ENCODE measurements at places on chromosomes 16 and 17.

GRCh38 chr16:1159973-1160772 lies 7.3 kb downstream of the CACNA1H start:
- DNase-seq: no peak

- DNase-seq: no peak
Measured at GRCh38 chr16:79707876-79708275, 107.3 kb upstream of the MAF start.

GRCh38 chr17:27634026-27634335 lies 3.0 kb downstream of the LGALS9 start:
- no peak for DNase-seq

DNA sequence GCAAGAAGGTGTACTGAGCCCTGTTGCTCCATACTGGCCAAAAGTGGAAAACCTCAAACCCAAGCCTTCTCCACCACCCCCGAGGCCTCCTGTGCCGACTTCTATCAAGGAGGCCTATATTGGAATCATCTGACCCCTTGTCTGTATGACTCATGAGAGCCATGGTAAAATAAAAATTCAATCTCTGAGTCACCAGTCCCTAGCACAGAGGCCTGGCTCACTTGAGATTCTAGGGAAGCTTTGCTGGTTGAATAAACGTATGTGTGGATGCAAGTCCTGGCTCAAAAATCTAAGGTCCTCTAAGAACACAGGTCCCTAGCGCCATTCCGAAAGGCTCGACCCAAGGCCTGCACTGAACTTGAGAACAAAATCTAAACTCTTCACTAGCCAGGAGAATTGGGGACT lies 15.0 kb downstream of the NSMCE1 start:
- no peak for DNase-seq

- no peak for DNase-seq
Measured at GRCh38 chr16:47320546-47321310, 140.1 kb downstream of the ITFG1 start.

GRCh38 chr16:51607201-51607651 lies 456.2 kb upstream of the SALL1 start:
- DNase-seq: no peak

GRCh38 chr17:78412403-78412802 lies 34.0 kb downstream of the PGS1 start:
- DNase-seq: peak; percentile 36

- DNase-seq: no peak
Measured at GRCh38 chr17:67043283-67043682, 1.1 kb upstream of the CACNG1 start.

DNA sequence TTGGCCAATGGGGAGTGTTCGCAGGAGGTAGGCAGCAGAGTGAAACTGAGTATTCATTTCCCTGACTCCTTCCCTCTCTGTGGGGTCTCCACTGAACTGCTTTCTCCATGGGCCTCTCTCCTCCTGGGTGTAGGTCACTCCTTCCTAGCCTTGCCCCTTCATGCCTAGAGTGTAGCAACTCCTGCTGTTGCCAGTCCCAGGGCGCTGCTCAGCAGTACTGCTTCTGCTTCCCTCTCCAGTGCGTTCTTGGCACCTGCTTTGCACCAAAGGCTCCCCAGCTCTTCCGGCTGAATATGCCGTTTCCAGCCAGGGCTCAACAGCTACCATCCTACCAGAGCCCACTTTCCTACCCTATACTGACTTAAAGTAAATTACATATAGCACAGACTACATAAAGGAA lies 92.2 kb downstream of the MAF start:
- no peak for DNase-seq

DNA sequence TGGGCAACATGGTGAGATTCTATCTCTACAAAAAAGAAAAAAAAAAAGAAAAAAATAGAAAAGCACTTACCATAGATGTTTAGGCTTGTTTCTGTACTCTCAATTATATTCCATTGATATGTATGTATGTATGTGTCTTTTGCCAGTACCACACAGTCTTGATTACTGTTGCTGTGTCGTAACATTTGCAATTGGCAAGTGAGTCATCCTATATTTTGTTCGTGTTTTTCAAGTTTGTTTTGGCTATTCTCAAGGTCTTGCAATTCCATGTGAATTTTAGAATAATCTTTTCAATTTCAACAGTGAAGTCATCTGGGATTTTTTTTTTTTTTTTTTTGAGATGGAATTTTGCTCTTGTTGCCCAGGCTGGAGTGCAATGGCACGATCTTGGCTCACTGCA lies 19.3 kb downstream of the SPECC1 start:
- DNase-seq: no peak

GRCh38 chr17:63542942-63543821 lies 7.1 kb upstream of the DCAF7 start:
- no peak for DNase-seq

DNA sequence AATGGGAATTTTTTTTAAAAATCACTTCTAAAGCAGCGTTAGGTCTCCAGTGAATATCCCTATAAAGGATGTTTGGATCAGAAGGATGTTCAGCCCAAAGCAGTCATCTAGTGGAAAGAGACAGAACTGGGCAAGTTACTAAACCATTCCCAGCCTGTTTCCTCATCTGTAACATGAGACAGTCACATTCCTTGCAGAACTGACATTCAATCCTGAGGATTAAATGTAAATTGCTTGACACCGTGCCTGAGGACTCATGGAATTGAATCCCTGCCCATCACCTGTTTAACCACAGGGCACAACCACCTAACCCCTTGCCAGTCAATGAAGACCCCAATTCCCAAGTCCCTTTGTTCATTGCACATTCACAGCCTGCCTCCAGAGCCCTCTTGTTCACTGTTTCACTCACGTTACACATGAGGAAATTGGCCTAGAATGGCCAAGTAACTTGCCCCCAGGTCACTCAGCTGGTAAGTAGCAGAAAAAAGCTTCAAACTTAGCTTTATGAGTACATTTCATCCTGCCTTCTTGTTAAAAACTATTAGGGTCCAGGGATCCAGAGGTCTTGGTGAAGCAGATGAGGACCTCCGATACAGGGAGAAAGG lies 1.4 kb downstream of the CMTM2 start:
- no peak for DNase-seq

GRCh38 chr17:82050152-82050760 lies 1.4 kb downstream of the RFNG start:
- no peak for DNase-seq

- no peak for DNase-seq
Measured at GRCh38 chr17:12521416-12521815, 144.3 kb upstream of the MYOCD start.

- DNase-seq: no peak
Measured at GRCh38 chr17:28154214-28154613, 111.7 kb downstream of the NLK start.

GRCh38 chr17:68961214-68961882 lies 6.2 kb upstream of the ABCA8 start:
- no peak for DNase-seq

DNA sequence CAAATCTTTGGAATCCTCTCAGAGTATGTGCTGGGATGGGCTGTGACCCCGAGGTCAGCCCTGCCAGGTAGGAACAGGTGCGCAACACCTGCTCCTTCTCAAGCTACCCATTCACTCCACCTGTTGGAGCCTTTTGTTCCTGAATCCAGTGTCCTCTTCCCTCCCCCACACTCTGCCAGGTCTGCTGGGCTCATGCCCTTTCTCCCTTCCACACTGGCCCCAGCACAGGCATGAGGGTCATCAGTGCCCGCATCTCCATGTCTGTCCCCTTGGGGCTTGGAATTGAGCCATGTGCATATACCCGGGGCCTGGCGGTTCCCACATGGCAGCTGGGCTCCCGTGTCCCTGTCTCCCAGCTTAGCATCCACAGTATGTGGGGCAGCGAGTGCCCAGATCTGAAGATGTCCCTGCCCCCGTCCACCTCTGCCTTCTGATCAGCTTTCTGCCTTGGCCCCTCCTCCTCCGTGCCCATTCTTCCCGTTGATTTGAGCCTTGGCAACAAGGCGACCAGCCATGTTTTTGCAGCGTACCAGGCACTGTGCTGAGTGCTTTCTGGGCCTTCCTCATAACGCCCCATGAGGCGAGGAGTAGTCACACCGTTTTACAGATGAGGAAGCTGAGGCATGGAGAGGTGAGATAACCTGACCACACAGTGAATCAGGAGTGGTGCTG lies 102.2 kb downstream of the RAP1GAP2 start:
- no peak for DNase-seq

GRCh38 chr17:64384253-64385186 lies 6.1 kb downstream of the PECAM1 start:
- DNase-seq: no peak

DNA sequence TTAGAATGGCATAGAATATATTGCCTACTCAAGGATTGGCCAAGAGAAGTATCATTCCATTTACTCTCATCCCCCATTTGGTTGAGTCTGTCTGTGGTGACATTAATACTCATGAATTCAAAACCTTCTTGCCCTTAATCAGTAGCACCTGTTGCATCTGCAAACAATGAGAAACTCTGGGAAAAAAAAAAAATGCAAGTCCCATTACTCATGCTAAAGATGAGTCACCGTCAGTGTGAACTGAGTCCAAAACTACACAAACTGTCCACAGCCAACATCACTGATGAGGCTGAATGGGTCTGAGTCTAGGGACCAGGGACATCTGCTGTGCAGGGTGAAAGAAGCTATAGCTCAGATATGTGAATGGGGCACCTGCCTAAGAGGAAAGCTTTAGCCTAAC lies 96.9 kb upstream of the ADAMTS18 start:
- no peak for DNase-seq

DNA sequence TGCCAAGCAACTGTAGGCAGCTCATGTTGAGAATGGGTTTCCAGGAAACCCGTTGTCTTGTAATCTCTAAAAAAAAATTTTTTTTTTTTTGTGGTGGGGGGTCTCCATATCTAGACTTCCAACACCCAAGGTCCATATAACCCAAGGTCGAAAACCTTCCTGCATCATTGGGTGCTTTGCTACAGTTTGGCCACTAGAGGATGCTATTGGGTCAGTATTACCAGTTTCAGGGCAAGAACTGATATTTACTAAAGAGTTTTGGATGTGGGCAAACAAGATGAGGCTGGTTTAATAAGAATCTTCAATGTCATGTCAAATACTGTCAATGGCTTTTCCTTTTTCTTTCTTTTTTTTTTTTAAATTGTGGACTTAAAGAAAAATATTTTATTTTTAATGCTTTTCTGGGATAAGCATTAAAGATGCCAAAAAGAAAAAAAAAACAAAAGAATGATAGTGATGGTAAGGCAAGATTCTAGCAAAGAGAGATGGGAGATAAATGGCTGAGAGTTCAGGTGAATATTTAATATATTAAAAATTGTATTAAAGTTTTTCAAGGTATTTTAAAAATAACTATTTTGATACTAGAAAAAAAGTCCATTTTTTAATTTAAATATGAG lies 62.2 kb downstream of the DHRS7C start:
- peak; percentile 11 for DNase-seq

DNA sequence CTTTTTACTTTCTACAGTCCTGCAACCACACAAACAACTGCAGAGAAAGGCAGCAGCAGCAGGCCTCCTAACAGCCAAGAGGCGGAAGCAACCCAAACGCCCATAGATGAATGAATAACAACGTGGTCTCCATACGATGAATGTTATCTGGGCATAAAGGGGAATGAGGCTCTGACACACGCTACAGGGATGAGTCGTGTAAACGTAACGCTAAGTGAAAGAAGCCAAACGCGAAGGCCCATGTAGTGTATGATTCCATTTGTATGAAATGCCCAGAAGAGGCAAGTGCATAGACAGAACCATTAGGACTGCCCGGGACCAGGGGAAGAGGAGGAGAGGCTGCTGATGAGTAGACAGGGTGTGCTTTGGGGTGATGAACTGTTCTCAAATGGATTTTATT lies 94.8 kb upstream of the DNAH17 start:
- DNase-seq: no peak

GRCh38 chr17:56824503-56824902 lies 9.2 kb downstream of the C17orf67 start:
- DNase-seq: no peak

- no peak for DNase-seq
Measured at GRCh38 chr16:47016700-47017133, 43.2 kb upstream of the DNAJA2 start.

All from NCI-H1436 (cell line).